ENCODE measurements at places on chromosomes 2 and 18.

DNA sequence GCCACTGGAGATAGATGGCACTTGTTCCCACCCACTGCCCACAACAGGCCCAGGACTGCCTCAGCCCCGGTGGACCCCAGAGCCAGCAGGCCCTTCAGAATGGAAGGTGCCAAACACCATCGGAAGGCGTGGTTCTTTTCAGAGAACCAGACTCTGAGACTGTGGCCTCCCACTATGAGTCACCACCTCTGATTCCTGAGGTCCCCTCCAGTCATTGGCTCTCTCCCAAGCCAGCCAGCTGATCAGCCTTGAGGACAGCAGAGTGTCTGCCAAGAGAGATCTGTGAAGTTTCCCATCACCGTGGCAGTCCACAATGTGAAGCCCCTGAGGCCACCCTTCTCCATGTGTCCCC lies 10.4 kb upstream of the MAP3K2 start:
- no peak for DNase-seq

- no peak for DNase-seq
Observed at GRCh38 chr2:207041279-207041678, 102.0 kb downstream of the CPO start.

GRCh38 chr2:135863233-135863632 lies 13.0 kb downstream of the MCM6 start:
- no peak for DNase-seq

DNA sequence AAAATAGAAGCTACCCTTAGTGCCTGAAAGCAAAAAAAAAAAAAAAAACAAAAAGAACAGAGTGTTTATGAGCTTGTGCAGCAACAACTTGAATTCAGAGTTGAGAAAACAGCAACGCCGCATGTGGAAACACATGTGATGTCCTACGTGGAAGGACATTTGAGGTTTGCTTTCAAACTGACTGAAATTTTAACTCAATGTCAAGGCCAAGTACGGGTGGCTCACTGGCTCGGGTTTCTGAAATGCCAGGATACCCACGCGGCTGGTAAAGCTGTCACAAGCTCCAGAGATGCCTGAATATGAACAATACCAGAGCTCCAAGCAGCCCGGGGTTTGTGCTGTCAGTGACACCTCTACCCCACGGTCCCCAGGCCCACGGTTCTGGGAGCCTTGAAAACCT lies 72.2 kb upstream of the THOC1 start:
- DNase-seq: no peak

GRCh38 chr2:161402297-161402696 lies 13.8 kb upstream of the TBR1 start:
- no peak for DNase-seq

DNA sequence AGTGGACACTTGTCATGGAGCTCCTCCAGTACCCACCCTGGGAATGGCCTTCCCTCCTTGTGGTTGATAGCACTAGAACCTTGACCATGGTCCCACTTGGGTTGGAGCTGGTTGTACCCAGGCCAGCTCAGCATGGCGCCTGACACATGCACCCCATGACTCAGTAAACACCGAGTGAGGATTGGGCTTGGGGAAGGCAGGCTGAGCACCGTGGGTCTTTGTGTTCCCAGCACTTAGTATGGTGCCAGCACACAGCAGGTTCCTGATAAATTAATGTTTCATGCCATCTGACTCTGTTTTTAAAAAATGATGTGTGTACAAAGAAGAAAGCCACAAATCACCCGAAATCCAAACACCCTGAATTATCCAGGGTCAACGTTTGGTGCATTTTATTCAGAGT lies 69.8 kb downstream of the CIB4 start:
- no peak for DNase-seq

DNA sequence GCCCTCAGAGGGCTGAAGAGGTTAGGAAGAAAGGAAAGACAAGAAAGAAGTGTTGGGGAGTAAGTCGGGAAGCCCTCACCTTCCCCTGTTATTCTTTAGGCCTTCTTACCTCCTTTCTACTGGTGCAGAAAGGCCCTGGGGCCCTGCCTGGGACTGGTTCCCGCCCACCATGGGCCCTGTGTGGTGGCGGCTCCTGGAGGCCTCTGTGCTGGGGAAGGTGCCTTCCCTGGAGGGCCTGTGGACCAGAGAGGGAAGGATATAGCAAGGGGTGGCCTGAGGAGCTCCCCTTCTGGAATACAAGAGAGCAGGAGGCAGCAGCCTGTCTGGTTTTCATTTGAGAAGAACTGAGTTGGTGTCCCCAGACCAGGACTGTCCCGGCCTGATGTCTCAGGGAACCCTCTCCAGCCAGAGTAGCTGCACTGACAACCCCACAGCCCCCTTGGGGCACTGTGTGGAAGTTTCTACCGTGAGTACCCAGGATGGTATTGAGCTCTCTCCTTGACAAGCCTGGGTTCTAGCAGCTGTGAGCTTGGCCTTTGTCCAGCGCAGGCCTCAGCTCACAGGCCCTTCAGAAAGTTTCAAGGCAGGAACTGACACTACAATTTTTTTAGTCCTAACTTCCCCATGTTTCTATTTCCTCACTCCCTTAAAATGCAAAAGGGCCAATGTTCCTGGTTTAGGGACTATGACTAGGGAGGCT lies 47.1 kb downstream of the EFR3B start:
- DNase-seq: no peak

- no peak for DNase-seq
Observed at GRCh38 chr2:227477291-227477690, 5.3 kb downstream of the AGFG1 start.

GRCh38 chr18:76426737-76427305 lies 68.2 kb downstream of the ZNF516 start:
- no peak for DNase-seq

DNA sequence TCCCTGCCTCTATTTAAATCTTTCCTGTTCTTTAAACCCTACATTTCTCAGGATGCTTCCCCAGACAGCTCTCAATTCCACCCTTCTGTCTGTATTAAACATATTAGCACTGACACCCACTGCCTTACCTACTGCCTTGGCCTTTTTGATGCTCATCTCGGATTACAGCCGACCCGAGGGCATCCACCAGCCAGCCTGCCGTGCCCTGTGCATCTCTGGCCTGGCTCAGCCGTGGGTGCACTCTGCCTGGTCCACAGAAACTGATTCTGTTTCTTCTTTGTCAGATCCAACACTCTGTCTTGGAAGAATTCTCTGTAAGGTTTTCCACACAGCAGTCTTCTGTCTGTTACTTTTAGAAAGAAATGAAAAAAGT lies 27.2 kb downstream of the TANC1 start:
- no peak for DNase-seq

DNA sequence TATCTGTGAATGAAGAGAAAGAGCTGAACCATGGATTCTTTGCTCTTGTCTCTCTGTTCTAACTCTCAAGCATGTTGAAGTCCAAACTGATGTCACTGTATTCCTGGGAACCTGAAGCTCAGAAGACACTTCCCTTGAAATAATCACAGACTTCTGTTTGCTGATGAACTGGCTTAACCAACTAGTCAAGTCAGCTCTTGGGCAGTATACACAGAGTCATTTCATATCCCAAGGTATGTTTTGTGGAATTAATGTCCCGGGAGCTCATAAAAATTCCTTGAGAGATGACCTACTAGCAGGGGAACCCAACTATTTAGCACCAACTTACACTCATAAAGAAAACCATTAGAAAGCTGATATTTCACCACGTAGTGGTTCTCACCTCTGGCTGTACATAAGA lies 156.6 kb downstream of the NR4A2 start:
- DNase-seq: no peak

DNA sequence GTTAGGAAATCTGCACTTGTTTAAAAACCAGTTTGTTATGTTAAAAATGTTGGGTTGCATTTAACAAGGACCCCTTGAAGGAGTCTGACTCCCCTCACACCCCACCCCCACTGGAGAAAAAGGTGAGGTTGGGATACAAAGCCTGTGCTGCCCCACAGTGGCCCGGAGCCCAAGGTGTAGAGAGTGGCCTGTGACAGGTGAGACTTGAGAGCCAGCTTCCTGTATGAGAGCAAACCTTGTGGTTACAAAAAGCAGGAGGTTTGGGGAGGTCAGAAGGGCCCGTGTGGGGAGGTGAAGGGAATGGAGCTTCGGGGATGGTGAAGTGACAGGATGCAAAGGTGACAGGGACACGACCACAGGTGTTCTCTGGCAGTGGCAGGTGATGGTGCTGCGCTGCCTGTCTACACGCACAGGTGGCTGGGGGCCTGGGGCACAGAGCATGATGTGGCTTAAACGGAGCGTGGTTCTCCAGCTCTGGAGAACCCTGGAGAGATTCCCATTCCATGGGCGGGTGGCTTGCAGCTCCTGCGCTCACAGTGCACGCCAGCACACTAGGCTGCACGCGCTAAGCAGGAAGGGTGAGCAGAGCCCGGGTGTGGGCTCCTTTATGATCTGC lies 29.0 kb downstream of the IMPA2 start:
- no peak for DNase-seq

- DNase-seq: no peak
Observed at GRCh38 chr2:202377207-202377761, 1.2 kb downstream of the BMPR2 start.

GRCh38 chr18:57951999-57952774 lies 91.8 kb upstream of the NEDD4L start:
- no peak for DNase-seq

DNA sequence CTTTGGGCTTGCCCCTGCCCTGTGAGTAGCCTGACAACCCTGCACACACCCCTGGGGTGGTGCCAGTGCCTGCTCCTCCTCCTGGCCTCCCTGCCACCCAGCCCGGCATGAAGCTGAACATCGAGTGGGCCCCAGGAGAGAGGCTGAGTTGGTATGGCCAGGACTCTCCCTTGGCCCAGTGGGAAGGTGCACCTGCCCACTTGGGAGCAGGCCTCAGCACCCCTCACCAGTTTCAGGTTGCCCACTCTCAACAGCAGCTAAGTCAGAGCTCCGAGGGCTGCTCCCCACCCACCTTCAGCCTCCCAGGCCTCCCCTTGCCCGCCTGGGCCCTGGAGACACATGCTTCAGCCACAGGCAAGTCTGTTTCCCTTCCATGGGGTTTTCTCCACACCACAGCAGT lies 203.1 kb downstream of the KLHL29 start:
- DNase-seq: no peak

- DNase-seq: no peak
Observed at GRCh38 chr18:79578396-79579260, 101.0 kb upstream of the CTDP1 start.

DNA sequence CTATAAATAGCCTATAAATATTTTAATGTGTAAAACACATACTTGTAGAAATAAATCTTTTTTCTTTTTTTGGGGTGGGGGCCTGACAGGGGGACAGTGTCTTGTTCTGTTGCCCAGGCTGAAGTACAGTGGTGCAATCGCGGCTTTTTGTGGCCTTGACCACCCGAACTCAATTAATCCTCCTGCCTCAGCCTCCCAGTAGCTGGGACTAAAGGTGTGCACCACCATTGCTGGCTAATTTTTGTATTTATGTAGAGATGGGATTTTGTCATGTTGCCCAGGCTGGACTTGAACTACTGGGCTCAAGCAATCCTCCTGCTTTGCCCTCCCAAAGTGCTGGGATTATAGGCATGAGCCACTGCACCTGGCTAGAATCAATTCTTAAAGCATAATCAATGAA lies 37.6 kb downstream of the NPC1 start:
- DNase-seq: no peak

GRCh38 chr2:227344231-227344630 lies 19.2 kb downstream of the MFF start:
- no peak for DNase-seq

DNA sequence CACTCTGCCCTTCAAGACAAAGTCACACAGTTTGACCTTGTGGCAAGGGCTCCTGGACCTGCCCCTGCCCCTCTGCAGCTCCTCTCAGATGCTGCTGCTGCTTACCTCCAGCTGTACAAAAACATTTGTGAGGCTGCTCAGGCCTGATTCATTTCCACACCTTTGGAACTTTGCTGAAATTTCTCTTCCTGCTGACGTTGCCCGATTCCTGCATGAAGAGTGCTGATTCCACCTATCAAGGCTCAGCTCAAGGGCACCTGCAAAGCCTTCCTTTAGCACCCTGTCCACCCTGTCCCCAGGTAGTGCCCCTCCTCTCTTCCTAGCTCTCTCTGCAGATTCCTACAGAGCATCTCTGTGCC lies 738.3 kb upstream of the HS6ST1 start:
- no peak for DNase-seq

DNA sequence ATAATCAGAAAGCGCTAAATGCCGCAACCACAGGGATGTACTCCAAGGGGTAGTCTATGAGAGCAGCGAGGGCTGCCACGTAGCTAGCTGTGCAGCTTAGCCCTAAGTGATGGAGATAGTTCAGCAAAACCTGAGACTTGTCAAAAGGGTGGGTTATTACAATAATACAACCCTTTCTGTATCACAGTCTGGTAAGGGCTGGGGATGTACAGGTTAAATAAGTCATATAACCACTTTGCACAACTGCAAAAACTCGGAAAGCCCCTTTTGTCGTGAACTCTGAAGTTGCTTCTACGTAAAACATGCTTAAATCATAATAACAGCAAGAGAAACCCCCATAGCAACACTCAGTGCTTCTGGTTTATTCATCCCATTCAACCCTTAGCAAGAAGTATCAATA lies 598.8 kb downstream of the SUCLG1 start:
- DNase-seq: no peak

GRCh38 chr2:119696494-119697030 lies 17.6 kb downstream of the TMEM177 start:
- no peak for DNase-seq

- no peak for DNase-seq
Observed at GRCh38 chr2:127420039-127420864, 2.0 kb downstream of the PROC start.

DNA sequence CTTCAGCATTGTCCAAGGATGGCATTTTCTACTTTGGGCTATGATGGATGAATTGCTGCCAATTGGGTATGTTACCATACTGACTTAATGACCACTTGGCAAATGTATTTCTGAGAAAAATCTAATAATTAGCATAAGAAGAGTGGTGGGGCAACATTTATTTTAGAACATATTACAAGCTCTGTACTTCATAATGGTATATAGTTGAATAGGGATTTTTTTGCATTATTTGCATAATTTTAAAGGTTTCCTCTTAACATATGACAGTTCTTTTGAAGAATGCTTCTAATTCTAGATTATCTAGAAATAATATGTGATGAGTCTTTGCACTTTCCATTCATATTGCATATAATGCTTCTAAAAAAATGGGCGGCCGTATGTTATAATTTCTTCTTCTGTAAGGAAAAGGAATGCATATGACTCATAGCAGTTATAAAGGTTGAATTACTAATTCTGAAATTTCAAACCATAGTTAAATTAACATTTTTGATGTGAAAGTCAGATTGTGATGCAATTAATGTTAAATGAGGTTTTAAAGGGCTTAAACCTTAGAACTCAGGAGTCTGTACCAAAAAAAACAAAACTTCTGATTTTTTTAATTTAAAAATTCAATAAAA lies 1652.3 kb upstream of the SLC39A10 start:
- no peak for DNase-seq

DNA sequence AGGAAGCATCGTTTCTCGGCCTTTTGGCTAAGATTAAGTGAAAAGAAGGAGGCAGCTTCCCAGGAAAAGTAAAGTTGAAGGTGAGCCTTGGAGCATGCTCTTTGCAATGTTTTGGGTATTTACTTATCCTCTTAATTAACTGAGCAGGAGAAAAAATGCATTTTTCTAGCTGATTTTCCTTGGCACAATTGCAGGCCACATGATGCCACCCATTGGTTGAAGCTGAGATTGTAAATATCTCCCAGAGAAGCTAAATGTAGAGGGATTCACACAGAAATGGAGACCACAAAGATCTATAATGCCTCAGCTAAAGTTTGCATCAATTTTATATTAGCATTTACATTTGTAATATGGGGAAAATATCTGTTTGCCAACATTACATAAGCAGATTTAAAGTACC lies 294.1 kb downstream of the KCNS3 start:
- DNase-seq: no peak

Measured in stimulated activated CD8-positive, alpha-beta memory T cell treated with anti-CD3 and anti-CD28 coated beads, Interleukin-7, amount 100 ng/mL, for 48 hours (primary cell).